Esophagus squamous epithelium (tissue), 5 donors: ENCODE measurements at places on chromosomes 3 and 15. TPM values are rescaled to one million over a fixed set of nuclear protein-coding genes. Genes with fewer than 3 reads are reported as not detected.

The RTP3 gene
- not detected for total RNA-seq

The GOLGA8N gene
- total RNA-seq = 2.6 TPM

GRCh38 chr3:64053581-64053980 is 30.3 kb upstream of the PSMD6 start:
- DNase-seq = no peak
- H3K36me3 ChIP-seq = no peaks in the 10 kb centered on the region
- H3K27me3 ChIP-seq = no peaks in the 10 kb centered on the region
- no peak overlapping the region for H3K27ac ChIP-seq
- no peaks in the 10 kb centered on the region for H3K4me1 ChIP-seq
- H3K4me3 ChIP-seq = no peak overlapping the region

- no peak for DNase-seq
- H3K4me3 ChIP-seq = no peak overlapping the region
These were observed 107.5 kb upstream of the MRPS22 start for GRCh38 chr3:139236336-139236735.

The EEF1AKMT4 gene
- total RNA-seq = 12.4 TPM

GRCh38 chr15:33113666-33114373 is 80.7 kb downstream of the FMN1 start:
- no peaks in the 10 kb centered on the region for H3K36me3 ChIP-seq
- DNase-seq = no peak
- H3K27me3 ChIP-seq = no peaks in the 10 kb centered on the region
- H3K4me1 ChIP-seq = peaks cover 48% of the 10 kb centered on the region
- H3K27ac ChIP-seq = no peak overlapping the region
- H3K4me3 ChIP-seq = no peak overlapping the region

DNA sequence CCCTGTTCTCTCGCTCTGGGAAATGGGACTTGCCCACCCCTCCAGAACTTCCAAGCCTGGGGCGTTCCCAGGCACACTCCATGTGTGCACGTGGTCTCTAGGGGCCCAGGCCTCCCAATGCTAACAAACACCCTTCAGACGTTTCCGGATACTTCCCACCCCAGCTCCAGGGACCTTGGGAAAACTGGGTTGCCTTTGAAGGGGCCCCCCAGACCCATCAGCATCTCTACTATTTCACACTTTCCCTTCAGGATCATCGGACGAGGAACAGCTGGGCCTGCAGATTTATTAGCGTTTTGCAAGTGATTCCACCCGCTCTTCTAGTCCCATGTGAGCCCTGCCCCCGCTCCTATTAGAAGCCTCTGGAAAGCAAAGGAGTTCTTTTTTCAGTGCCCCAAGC is 63.2 kb downstream of the MAGEF1 start:
- no peak overlapping the region for H3K27ac ChIP-seq
- H3K4me3 ChIP-seq = no peak overlapping the region
- H3K4me1 ChIP-seq = peaks cover 9% of the 10 kb centered on the region
- no peak for DNase-seq

GRCh38 chr3:16186086-16186485 is 11.6 kb downstream of the GALNT15 start:
- H3K36me3 ChIP-seq = no peaks in the 10 kb centered on the region
- no peaks in the 10 kb centered on the region for H3K4me1 ChIP-seq
- no peaks in the 10 kb centered on the region for H3K27me3 ChIP-seq
- no peak overlapping the region for H3K27ac ChIP-seq

DNA sequence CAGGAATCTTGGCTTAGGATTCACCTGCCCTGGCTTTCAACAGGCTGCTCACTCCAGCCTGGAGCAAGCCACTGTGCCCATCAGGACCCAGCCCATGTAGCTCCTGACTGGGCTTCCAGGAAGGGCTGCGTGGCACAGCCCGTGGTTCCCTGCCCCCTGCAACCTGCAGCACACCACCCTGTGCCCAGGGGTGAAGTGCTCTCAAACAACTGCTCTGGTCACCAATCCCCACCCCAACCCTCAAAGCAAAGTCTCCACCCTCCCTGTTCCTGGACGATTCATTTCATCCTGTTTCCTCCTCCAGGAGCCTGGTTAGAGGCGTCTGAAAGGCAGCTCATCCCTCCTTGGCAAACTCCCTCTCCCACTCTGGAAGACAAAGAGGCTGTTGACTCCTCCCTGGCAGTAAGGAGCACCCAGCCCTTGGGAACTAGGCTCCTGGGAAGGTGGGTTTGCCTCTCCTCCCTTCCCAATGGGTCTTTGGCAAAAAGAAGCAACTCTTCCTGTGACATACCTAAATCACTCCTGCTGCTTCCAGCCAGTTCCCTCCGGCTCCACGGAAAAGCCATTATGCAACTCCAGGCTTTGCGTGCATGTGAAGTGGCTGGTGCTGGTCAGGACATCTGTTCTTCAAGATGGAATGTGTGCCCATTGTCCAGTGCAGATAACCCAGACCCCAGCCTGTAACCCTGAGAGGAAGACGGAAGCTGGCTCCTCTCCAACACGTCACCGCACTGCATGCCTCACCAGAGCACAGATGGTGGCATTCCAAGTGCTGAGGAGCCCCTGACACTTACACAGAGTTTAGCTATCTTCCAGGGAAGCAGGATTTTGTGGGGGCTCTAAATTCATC is 29.1 kb upstream of the VIPR1 start:
- H3K4me1 ChIP-seq = peaks cover 28% of the 10 kb centered on the region
- no peaks in the 10 kb centered on the region for H3K27me3 ChIP-seq
- H3K4me3 ChIP-seq = no peak overlapping the region
- no peaks in the 10 kb centered on the region for H3K36me3 ChIP-seq
- no peak overlapping the region for H3K27ac ChIP-seq
- DNase-seq = no peak

GRCh38 chr3:167918686-167919085 is 177.0 kb downstream of the GOLIM4 start:
- H3K4me3 ChIP-seq = no peak overlapping the region
- H3K27ac ChIP-seq = no peak overlapping the region
- H3K36me3 ChIP-seq = no peaks in the 10 kb centered on the region
- H3K4me1 ChIP-seq = no peaks in the 10 kb centered on the region
